ENCODE measurements at places on chromosomes 5 and 9. TPM values are rescaled to one million over a fixed set of nuclear protein-coding genes. Genes with fewer than 3 reads are reported as not detected.

The LCN9 gene
- total RNA-seq: not detected

The SLC12A2 gene
- 25.8 TPM for total RNA-seq

The RANBP3L gene
- total RNA-seq: 0.17 TPM

The IER5L gene
- total RNA-seq: 4.1 TPM

The G3BP1 gene
- total RNA-seq: 166 TPM

The MRPS30 gene
- 72.2 TPM for total RNA-seq

GRCh38 chr5:65925601-65926275 lies 637 bp upstream of the ERBIN start:
- peak; percentile 90 for DNase-seq

DNA sequence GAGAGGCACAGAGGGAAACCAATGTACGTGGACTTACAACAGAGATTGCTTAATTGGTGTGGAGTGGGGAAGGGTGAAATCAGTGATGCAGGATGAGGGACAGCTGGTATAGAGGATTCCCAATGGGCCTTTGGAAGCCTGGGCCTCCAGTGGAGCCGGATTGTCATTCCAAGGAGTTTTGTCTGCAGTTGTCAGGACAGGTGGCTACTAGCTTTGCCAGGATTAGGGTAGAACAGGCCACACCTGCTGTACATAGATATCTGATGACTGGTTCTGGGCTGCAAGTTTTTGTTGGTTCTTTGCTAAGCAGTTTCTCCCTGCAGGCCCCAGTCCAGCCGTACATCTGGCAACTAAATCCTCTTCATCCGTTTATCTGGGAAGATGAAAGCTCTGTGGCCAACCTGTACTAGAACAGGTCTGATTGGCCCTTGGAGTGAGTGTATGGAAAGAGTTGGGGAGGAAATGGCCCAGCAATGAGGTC lies 4.2 kb downstream of the SKP2 start:
- DNase-seq: no peak

GRCh38 chr5:151651997-151652645 lies 34.6 kb downstream of the SPARC start:
- peak; percentile 79 for DNase-seq

DNA sequence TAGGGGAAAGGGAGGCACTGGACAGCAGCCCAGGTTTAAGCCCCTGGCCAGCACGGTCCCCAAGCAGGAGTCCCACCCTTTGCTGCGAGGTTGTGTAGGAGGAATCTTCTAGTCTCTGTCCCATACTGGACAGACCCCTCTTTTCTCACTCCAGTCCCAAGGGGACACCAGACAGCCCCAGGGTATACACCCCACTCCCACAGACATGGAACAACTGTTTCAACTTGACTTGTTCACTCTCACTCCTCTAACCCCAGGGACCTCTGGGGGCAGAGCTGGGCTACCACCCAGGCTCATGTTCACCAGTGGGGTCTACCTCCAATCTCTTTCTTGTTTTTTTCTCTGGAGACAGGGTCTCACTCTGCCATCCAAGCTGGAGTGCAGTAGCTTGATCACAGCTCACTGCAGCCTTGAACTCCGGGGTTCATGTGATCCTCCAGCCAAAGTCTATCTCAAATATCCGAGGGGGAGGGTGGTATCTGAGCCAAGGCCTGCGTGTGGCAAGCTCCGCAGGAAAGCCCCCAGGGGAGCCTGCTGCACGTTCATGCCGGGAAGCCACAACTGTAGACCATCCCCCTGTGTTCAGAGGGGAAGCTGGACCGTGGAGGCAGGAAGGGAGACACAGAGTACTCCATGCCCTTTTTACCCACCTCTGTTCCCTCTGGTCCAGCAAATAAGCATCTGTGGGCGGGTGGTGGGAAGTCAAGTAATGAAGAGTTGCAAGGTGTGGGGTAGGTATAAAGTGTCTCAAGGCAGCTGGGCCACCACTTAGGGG lies 1.8 kb downstream of the PTGES2 start:
- peak; percentile 10 for DNase-seq
